ENCODE measurements at places on chromosomes 13 and 19. TPM values are rescaled to one million over a fixed set of nuclear protein-coding genes. Genes with fewer than 3 reads are reported as not detected.

METTL21C gene
- not detected for total RNA-seq

SHC2 gene
- 5.1 TPM for total RNA-seq

IGSF23 gene
- total RNA-seq = 2.7 TPM

PPFIA3 gene
- 2.6 TPM for total RNA-seq

PROZ gene
- not detected for total RNA-seq

SELENOV gene
- not detected for total RNA-seq

MUC16 gene
- total RNA-seq = 1.0 TPM

DOCK6 gene
- total RNA-seq = 5.9 TPM

BCAM gene
- total RNA-seq = 186 TPM

GTPBP3 gene
- total RNA-seq = 19.6 TPM

DNA sequence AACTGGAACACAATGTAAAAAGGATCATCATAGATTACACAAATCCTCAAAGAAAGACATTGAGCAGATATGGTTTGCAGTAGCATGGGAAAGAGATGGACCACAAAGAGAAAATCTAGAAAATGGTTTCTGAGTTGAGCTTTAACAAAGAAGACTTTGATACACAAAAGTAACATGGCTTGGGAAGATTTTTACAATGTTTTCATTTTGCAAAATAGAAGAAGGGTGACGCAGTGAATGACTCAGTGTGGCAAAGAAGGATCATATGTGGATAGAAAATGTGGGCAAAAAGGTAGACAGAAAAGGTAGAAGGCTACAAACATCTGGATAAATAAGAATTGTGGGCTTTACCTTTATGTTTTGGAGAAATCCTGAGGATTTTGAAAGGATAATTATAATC is 1220.5 kb downstream of the PCDH17 start:
- DNase-seq = peak; percentile 66

- DNase-seq = no peak
Measured at GRCh38 chr19:43582495-43582894, 6.9 kb downstream of the PINLYP start.

DNA sequence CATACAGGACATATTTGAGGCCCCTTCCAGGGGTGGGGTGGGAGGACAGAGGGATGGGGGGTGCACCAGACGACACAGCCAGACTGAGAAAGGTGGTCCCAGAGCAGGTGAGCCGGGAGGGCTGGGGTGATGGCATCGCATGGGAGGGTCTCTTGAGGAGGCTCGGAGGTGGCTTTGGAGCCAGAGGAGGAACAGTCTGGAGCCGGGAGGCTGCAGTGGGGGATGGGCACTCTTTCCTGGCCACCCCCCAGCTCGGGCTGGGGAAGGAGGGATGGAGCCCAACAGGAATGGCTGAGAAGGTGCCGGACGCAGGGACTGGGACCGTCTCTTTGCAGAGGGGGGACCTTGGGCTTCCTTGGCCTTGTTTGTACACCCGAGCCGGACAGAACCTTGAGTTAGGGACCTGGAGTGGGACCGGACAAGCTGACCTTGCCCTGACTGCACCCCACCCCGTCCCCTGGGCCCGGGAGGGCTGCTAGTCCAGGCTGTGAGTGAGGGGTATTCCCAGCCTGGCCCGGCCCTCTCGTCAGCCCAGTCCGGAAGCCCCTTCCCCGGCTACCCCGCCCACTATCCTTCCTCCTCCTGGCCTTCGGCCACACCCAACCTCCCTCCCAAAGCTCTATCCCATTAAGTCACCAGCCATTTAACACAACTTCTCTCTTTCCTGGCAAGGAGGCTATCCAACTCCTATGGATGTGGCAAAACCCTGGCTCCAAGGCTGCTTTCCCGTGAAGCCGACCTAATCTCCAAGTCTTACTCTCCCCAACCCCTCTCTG is 816 bp upstream of the TBXA2R start:
- no peak for DNase-seq

DNA sequence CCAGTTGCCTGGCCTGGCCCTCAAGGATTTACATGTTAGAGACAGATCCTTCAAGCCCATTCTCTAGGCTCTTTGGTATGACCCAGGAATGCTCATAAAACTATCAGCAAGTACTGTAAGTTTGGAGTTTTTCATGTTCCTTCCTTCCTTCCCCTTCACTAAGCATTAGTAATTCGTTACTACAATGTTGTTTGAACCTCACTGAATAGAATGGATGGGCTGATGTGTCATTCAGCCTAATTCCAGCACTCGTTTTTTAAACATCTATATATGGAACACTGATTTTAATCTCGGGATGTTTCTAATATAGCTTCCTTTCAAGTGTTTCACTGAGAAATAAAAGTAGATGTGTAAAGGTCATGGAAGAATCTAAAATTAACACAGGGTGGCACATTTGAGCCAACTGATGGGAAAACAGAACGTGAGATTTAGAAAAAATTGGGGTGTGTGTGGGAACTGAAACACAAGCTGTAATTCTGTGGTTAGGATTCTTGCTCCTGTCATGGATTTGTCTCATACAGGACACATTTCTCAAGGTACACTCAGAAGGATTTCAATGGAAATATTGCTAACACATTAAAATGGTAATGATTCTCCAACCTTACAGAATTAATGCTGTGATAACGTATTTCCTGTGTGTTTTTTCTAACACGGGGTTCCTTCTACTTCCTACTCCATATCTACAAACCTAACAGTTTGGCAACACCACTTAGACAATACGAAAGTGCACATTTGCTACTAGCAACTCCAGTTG is 93.4 kb downstream of the FLT1 start:
- DNase-seq = no peak

DNA sequence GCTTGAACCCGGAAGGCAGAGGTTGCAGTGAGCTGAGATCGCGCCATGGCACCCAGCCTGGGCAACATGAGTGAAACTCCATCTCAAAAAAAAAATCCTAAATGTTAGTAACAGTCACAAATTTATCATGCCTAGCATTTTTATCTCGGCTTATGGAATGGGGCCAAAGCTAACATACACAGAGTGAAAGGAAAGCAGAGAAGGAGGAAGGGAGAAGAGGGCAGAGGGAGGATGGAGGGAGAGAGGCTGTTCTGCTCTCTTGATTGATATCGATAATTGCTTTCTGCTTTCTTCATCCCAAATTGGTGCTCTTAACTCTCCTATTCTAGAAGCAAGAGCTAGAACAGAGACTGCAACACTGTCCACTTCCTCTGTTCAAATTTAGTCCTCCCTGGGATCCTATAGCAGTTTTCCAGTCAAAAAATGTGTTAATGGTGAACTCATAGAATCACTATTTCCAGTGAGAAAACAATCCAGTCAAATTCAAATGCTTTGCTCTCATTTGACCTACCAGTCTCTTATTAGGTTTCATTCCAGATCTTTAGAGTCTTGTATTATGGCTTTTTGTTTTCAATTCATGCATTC is 15.8 kb upstream of the TUBGCP3 start:
- DNase-seq = no peak

DNA sequence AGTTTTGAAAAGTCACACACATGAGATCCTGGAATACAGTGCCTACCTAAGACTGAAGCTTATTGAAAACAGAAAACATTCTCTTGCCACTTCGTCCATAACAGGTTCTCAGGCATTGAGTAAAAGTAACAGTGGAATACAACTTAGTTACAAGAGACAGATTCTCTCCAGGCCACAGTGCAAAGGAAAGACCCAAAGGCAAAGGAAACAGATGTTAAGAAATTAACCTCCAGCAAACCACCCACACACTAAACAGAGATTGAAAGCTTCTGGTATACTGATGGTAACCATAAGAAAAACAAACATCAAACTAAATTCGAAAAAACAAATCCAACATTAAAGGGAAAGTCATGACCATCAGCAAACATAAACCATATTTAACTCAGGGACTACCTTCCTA is 914.7 kb downstream of the SLITRK5 start:
- peak; percentile 8 for DNase-seq

DNA sequence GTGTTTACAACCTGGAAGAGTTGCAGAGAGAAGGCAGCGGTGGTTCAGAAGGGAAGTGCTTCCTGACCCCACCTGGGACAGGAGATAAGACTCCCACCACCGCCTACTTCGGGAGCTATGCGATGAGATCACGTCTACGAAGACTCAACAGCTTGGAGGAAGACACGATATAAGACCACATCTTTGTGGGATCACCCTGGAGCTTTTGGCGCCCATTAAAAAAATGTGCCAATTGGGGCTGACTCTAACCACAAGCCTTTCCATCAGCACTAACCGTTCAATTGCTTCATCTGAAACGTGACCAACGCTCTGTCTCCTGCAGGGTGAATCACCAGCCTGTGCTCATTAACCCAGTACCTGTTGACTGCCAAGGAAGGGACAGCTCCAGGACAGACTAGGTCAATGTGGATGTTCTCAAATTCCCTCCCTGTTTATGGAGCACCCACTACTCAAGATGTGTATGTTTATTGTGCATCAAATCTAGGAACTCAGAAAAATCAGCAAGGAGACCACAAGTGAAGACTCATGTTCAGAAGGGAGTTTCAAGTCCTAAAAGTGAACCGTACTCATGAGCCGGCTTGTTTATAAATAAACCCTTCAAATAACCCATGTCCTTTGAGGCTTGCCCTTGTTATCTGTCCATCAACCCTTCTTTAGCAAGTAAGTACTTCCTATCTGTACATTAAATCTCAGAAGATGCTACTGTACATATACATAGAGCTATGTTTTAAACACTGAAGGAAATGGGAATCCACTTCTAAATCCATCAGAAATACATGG is 67.5 kb downstream of the LATS2 start:
- peak; percentile 87 for DNase-seq

- DNase-seq = no peak
Measured at GRCh38 chr19:2783781-2784145, 690 bp upstream of the SGTA start.

DNA sequence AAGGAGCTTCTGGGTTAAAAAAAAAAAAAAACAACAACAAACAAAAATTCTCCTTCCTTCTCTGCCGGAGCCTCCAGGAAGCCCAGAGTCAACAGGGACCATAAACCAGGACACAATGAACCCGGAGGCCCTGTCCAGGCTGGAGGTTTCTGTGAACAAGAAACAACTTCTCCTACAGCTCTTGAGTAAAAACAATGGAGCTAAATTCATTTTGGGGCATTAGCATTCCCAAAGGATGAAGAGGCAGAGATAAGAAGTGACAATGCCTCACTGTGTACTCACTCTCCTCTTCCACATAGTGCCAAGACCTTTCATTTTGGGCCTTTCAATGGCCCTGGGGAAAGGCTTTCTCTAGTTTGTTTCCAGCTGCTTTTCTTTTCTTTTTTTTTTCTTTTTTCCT is 9.0 kb downstream of the RHPN2 start:
- DNase-seq = peak; percentile 48

- no peak for DNase-seq
Measured at GRCh38 chr13:39554371-39554770, 48.6 kb downstream of the LHFPL6 start.

DNA sequence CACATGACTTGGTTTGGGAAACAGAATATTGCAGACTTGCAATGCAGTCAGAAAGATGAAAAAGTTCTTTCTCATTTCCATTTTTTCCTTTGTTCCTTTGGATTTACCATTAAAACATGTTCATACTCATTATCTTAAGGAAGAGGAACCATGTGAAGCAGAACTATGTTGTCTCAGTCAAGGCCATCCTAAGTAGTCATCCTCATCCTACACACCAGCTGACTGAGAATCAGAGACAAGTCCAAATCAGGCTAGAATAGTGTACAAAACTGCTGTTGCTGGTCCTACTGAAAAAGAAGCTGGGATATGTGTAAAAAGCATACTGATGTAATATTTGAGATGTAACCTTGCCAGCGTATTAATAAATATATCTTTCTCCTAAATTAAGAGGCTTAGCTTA is 433.4 kb downstream of the SLITRK5 start:
- DNase-seq = no peak

GRCh38 chr13:39968646-39969475 is 313.4 kb downstream of the COG6 start:
- no peak for DNase-seq

DNA sequence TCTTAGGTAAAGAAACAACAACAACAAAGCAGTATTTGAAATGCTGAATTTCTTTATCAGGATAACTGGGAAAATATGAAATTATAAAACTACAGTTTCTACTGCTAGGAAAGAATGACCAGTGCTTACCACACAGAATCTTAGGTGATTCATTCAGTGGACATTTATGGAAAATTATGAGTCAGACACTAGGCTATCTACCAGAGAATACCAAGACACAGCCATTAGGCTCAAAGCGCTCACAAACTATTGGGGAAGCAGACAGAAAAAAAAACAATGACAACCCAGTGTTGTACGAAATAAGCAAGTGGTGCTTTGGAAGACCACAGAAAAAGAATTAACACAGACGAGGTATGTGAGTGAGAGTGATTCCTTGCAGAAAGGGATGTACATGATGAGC is 1019.5 kb downstream of the PCDH9 start:
- peak; percentile 54 for DNase-seq

- no peak for DNase-seq
Measured at GRCh38 chr19:7076151-7076550, 6.6 kb downstream of the ZNF557 start.

- no peak for DNase-seq
Measured at GRCh38 chr13:64066711-64067110, 2651.1 kb upstream of the PCDH20 start.

GRCh38 chr19:43469160-43469480 is 3.7 kb upstream of the LYPD3 start:
- no peak for DNase-seq

- peak; percentile 38 for DNase-seq
Measured at GRCh38 chr19:8611877-8612806, 1.6 kb upstream of the ADAMTS10 start.

DNA sequence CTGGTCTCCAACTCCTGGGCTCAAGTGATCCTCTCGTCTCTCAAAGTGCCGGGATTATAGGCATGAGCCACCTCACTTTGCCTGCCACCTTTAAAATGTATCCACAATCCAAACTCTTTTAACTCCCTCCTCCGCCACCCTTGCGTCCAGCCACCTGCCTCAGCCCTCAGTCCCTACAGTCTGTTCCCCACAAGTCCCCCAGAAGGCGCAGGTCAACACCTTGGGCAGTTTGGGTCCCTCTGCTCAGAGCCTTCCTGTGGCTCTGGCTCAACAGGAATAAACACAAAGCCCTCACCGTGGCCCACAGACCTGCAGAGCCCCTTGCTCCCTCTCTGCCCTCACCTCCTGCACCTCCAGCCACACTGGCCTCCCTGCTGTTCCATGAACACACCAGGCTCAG is 7.5 kb upstream of the EMC10 start:
- no peak for DNase-seq

- DNase-seq = no peak
Measured at GRCh38 chr19:2053601-2054389, 2.8 kb upstream of the MKNK2 start.

All from renal cortical epithelial cell (primary cell).